NCI-H2107 (cell line): ENCODE measurements at places on chromosomes 13 and 19.

- DNase-seq = no peak
Observed at GRCh38 chr13:77124423-77124822, 97.5 kb upstream of the FBXL3 start.

GRCh38 chr19:611481-611868 lies 21.8 kb downstream of the HCN2 start:
- peak; percentile 39 for DNase-seq

DNA sequence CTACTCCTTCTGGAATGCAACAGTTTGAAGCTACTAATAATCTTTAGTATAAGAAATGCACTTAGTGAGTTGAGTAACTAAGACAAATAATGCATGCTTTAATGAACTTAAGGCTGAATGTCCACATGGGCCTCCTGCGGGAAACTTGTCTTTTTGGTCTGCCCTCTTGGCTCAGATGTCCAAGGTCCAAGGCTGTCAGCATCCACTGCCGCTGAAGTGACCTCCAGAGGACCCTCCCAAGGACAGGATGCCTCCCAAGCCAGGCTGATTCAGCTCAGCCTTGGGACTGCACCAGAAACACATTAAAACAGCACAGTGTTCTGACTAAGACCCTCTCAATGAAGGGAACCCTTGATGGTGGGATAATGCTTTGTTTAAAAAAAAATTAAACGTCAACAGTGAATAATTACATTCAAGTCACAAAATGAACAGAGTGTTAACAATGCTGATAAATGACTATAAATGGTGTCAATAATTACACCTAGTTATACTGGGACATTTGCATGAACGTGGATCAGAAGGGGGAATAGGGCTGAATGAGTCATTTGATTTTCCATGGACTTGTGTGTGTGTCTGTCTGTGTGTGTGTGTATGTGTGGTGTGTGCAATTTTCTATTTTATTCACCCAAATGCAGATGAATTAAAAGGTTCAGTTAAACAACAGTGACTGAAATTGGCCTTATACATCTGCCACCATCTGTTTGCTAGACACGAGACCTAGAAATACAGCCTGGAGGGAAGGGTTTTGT lies 150.5 kb downstream of the COL4A1 start:
- no peak for DNase-seq

- DNase-seq = no peak
Observed at GRCh38 chr13:22050951-22051563, 380.2 kb downstream of the FGF9 start.

GRCh38 chr19:53246498-53246897 lies 8.2 kb downstream of the ZNF677 start:
- no peak for DNase-seq

DNA sequence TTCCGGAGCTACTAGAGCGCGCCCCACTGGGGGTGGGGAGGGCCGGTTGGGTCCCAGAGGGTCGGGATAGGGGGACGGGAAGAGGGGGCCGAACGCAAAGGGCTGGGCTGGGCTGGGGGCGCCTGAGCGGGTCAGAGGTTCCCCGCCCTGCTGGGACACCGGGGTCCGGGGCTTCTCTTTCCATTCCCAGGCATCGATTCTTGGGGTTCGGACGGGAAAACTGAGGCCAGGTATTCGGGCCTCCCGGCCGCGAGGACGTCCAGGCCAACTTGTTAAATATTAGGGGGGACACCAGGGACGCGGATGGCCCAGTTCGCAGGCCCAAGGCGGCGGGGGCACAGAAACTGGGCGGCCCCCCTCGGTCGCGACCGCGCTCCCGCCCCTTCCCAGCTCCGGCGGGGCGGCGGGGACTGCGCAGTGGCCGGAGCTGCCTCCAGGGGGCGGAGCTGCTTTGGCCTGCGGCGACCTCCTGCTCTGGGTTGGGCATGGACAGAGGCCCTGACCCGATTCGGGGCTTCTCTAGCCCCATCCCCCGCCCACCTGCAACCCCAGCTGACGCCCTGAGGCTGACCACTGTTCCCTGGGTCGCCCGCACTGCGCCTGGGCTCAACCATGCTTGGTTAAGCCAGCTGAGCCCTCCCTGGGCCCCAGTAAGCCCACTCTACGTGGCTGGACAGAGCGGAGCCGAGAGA lies 1.2 kb upstream of the KLF16 start:
- DNase-seq = no peak

- no peak for DNase-seq
Observed at GRCh38 chr13:102355251-102355650, 46.6 kb downstream of the FGF14 start.

DNA sequence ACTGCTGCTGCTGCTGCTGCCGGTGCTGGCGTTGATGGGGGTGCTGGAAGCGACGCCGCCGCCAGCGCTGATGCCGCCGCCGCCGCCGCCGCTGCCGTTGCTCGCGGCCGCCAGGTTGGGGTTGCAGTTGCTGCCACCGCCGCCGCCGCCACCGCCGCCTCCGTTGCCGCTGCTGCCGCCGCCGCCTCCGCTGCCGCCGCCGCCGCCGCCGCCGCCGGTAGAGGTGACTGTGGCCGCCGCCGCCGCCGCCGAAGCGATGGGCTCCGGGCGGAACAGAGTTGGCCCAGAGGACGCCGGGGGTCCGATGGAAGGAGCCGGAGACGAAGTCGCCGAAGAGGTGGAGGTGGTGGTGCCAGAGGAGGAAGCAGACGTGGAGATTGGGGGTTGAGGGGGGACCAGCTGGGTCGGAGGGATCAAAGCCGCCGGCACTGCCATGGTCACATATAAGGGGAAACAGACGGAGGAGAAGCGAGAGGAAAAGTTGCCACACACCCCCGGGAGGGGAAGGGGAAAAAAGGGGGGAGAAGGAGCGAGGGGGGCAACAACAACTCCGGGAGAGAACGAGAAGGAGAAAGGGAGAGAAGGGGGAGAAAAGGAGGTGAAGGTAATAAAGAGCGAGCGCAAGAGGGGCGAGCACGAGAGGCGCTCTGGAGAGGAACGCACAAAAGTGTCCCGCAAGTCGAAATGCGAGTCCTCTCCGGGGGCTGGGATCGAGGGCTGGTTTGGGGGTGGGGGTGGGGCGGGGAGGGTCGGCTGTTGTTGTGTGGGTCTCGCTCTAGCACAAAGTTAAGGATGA lies 471 bp downstream of the DACH1 start:
- no peak for DNase-seq

DNA sequence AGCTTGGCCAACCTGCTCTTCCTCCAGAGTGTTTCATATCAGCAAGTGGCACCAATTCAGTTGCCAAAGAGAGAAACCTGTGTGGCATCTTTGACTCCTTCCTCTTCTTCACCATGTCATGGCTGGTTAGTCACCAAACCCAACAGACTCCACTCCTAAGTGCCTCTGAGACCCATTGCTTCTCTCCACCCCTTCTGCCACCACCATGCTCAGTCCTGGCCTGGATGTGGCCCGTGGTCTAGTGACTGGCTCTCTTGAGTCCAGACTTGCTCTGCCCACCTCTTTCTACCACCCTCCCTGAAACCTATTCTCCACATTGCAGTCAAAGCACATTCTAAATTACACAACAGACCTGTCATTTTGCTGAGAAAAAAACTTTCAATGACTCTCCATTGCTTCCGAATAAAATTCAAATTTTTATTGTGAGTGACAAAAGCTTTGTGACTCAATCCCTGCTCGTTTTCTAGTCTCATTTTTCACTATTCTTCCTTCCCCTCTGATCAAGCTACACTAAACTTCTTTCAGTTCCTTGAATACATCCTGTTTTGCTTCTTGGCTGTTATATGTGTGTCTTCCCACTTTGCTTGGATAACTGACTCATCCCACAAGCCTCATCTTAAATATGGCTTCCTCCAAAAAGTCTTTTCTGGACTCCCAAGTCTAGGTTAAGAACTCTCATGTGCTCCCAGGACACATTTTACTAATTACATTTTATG lies 12.0 kb upstream of the TNFSF11 start:
- no peak for DNase-seq
